ENCODE measurements at places on chromosomes 7 and 10. TPM values are rescaled to one million over a fixed set of nuclear protein-coding genes. Genes with fewer than 3 reads are reported as not detected.

GJC3 gene
- not detected for polyA plus RNA-seq

MBL2 gene
- polyA plus RNA-seq, result not detected

- no peak for DNase-seq
These were observed 139.3 kb downstream of the SLC25A13 start for GRCh38 chr7:96182424-96183158.

DNA sequence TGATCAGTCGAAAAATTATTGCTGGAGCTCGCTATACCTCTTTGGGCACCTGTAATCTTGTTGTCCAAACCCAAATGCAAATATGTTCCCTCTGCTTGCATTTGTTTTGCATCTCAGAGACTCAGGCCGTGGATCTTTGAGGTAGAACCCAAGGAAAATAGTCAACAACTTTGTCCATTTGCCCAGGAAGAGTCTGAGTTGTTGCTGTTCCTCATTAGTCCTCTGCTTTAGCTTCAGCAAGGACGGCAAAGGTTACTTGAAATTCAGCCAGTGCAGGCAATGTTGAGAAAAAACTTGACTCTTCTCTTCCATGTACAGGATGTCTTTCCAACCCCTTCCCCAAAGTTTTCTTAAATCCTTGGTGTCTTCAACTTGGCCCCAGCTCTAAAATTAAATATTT, 45.8 kb downstream of the PDK4 start:
- no peak for DNase-seq

- peak; percentile 89 for DNase-seq
These were observed 145.2 kb downstream of the FRMD4A start for GRCh38 chr10:14185316-14186045.

Measured in B cell (primary cell).